ENCODE measurements at places on chromosomes 3 and 15.

- DNase-seq, result no peak
Measured at GRCh38 chr3:168914662-168915061, 748.9 kb downstream of the MECOM start.

DNA sequence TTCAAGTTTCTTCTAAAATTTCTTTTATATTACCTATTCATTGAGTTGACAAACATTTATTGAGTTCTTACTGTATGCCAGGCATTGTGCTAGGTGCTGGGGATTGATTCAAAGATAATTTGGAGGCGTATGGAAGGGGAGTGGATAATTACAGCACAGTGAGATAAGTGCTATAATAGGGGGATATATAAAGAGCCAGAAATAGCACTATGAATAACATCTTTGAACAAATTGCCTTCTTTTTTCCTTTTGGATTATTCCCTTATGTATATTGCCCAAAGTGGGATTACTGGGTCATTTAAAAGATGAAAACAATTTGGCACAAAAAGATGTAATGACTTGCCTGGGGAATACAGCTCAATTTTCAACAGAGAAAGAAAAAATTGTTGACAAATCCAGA is 64.6 kb downstream of the LPP start:
- no peak for DNase-seq

DNA sequence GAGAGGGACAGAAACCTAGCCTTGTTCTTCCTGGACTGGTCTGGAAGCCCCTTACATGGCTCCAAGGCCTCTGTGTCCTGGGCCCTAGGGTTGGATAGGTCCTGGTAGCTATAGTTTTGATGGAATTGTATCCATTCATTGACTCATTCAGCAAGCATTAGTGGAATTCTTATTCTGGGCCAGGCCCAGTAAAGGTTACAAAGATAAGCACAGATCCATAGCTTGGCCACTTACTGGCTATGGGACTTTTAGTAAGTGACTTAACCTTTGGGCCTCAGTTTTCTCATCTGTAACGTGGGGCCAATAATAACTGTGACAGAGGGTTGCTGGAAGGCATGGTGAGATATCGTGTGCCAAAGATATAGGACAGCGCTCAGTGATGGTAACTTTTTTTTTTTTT is 13.6 kb upstream of the DAG1 start:
- no peak for DNase-seq

GRCh38 chr3:42347928-42348327 is 62.5 kb downstream of the LYZL4 start:
- DNase-seq, result no peak

- DNase-seq, result no peak
Measured at GRCh38 chr3:152199102-152199840, 69.5 kb upstream of the MBNL1 start.

- DNase-seq, result no peak
Measured at GRCh38 chr3:102105193-102105592, 255.9 kb downstream of the NFKBIZ start.

DNA sequence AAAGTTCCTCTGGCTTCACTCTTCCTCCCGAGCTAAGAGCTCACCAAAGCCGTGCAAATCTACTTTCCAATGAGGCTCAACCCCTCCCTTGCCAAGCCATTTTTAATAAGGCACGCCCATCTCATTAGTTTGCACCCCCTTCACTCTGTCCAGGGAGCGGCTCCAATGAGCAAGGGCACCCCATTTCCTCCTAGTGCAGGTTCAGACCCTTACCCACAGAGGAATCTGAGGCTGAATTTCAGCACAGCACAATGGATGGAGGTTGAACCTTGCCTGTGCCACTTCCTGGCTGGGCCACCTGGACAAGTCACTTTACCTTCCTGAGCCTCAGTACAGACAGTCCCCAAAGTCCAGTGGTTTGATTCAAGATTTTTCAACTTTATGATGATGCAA is 25.4 kb downstream of the XPC start:
- DNase-seq, result no peak
